ENCODE measurements at places on chromosomes 7 and 10. TPM values are rescaled to one million over a fixed set of nuclear protein-coding genes. Genes with fewer than 3 reads are reported as not detected.

DNA sequence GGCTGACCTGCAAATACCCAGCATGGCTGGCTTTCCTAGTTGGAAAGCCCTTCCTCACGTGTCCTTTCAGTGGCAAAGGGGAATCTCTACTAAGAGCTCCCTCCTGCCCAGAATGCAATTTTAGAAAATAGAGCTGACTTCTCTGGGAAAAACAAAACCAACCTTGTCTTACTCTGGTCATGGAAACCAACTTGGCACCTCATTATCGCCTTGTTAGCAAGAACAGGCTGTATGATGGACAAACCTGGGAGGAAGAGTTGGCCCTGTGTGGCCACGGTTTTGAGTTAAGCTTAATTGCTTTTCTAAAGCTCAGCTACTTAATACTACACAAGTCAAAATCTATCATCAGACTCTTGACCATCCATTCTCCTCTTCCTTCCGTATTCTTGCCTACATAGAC is 94.1 kb upstream of the PDCD4 start:
- DNase-seq, result no peak

- DNase-seq, result peak; percentile 63
Observed at GRCh38 chr7:27161214-27161720, 4.1 kb downstream of the HOXA9 start.

DNA sequence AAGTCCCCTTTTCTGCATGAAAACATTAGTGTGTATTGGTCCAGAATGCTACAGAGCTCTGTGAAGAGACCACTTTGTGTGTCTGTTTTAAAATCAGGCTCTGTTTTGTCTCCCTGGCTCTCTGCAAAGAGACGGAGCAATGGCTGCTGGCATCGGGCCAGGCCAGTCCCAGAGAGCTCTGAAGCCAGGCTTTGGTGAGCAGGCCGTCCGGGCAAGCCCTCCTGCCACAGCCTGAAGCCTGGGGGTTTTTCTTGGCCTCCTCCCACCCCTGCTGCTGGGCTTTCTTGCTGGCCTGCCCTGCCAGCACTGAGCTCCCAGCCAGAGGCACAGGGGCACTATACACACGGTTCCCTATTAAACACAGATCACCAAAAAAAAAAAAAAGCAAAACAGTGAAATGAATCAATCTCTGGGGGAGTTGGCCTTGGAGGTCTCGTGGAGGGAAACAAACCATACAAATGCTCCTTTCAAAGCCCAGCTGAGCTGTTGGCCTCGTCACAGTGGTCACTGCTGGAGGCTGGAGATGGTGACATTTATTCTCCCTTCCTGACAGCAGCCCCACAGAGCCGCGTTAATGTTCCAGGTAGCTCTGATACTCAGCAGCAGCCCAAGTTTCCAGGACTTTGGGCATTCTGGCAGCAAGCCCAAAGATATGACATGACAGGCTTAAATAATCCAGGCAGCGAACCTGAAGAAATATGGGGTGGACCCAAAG is 237.2 kb downstream of the TCF7L2 start:
- peak; percentile 36 for DNase-seq

DNA sequence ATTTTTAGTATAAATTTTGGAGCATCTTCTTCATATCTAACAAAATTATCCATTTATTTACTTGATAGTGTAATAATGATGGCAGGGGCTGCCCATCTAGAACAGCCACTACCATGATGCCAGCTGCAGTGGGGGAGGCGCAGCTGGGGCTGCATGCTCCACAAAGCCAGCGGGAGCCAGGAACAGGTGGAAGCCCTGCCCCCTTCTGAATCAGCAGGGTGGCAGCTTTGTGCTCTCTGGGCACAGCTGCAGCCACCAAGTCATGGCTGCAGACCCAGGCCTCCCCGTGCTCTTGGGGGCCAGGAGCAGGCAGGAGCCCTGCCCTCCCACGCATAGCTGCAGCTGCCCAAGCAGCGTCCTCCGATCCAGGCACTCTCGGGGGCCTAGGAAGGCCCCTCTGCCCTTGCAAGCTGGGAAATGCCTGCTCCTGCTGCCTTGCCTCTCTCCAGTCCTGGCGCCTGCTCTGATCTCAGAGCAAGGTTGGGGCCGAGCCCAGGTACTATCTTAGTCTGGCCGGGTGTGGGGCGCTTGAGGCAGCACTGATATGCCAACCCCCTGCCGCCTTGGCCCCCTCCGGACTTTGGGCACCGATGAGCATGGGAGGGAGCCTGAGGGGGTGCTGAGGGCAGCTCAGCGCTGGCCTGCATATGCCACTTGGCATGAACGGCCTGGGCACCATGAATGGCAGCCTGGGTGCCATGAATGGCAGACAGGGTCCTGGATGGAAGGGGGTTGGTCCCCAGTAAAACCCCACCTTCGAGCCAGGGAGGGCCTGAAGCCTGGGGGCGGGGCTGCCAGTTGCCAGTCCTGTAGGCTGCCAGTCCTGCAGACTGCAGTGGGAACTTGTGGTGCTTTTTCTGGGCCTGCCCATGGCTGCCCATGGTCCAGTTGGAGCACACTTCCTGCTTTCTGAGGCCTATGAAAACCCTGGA is 1110.8 kb upstream of the POT1 start:
- DNase-seq, result no peak

DNA sequence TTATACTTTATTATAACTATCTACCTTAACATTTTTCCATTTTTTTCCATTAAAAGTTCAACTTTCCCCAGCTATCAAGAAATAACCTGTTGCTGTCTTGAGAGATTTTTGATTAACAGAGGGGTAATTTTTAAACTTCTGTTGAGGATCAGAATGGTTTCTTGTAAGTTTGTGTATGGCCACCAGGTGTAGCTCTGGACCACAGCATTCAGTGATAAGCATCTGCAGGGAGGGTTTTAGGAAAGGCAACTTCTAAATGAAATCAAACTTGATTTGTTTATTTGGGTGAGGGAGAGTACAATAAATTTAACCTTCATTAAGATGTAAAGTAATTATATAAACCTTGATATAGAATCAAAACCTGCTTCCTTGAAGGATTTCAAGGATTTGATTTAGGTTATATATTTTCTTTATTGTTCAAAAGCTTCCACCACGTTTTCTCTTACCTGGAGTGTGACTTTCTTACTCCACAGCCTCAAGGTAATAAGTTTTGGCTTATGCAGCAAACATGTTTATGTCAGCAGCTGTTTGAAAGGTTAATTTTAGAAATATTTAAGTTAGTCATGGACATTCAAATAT is 153.3 kb downstream of the STK31 start:
- DNase-seq, result peak; percentile 45

GRCh38 chr10:59580026-59580863 is 129.4 kb downstream of the SLC16A9 start:
- peak; percentile 42 for DNase-seq

DNA sequence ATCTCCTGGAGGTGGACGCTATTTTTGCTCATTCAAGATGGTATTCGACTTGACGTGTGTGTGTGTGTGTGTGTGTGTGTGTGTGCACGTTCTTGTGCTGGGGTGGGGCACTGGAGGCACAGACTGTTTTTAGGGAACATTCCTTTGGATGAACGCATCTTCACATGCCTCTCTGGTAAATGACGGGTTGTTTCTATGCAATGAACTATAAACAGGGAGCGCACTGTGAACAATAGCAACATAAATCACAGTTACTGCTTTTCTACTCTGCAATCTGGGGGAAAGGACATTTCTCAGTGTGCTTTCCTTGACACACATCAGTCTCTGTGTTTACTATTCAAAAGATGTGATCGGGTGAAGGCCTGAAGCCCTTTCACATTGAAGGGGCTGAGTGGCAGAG is 120.1 kb upstream of the PITRM1 start:
- DNase-seq, result peak; percentile 92

- no peak for DNase-seq
Observed at GRCh38 chr10:102326031-102326430, 69.5 kb upstream of the NFKB2 start.

DNA sequence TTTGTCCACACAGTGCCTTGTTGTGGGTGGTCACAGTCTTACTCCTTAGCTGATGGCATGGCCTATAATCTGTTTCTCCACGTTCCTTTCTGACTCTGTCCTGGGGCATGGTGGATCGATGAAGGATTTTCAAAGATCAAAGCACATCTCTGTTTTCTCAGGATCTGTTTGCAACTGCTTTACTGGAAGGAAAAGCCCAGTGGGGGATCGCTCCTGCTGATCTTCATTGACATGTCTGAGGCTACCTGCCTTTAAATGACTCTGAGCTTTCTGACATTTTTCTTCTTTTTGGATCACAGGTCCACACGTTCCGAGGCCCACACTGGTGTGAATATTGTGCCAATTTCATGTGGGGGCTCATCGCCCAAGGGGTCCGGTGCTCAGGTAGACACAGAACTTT is 68.0 kb upstream of the PRR15 start:
- DNase-seq, result no peak

DNA sequence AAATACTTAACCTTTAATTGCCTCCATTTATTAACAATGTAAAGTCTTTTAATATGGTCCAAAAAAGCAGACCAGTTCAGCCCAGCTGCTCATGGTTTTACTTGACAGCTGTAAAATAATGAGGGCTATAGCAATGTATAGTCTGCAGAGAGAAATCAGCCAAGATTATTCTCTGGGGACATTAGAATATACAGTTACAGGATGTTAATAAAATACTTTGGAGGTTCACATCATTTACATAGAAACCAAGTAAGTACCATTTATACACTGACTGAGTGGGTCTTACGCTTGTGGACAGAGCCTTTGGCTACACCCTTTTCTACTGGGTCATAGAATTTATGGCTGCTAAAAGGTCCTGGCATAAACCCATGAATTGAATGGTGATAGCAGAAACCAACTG is 340.7 kb upstream of the CELF2 start:
- DNase-seq, result no peak

GRCh38 chr10:70139997-70140250 is 6.6 kb downstream of the TYSND1 start:
- DNase-seq, result no peak

GRCh38 chr7:50342616-50343114 is 38.1 kb downstream of the IKZF1 start:
- DNase-seq, result no peak

Gene FAM53B
- total RNA-seq, result 13.4 TPM

Gene LIPF
- not detected for total RNA-seq

Gene GRID2IP
- total RNA-seq, result not detected

Gene PAX4
- not detected for total RNA-seq

Gene CALHM3
- total RNA-seq, result under 0.01 TPM
